ENCODE measurements at places on chromosomes 12 and 14.

GRCh38 chr14:103066399-103066798 is 9.1 kb upstream of the CDC42BPB start:
- DNase-seq = no peak

- DNase-seq = no peak
These were observed 1.5 kb upstream of the GPR65 start for GRCh38 chr14:88003425-88003824.

DNA sequence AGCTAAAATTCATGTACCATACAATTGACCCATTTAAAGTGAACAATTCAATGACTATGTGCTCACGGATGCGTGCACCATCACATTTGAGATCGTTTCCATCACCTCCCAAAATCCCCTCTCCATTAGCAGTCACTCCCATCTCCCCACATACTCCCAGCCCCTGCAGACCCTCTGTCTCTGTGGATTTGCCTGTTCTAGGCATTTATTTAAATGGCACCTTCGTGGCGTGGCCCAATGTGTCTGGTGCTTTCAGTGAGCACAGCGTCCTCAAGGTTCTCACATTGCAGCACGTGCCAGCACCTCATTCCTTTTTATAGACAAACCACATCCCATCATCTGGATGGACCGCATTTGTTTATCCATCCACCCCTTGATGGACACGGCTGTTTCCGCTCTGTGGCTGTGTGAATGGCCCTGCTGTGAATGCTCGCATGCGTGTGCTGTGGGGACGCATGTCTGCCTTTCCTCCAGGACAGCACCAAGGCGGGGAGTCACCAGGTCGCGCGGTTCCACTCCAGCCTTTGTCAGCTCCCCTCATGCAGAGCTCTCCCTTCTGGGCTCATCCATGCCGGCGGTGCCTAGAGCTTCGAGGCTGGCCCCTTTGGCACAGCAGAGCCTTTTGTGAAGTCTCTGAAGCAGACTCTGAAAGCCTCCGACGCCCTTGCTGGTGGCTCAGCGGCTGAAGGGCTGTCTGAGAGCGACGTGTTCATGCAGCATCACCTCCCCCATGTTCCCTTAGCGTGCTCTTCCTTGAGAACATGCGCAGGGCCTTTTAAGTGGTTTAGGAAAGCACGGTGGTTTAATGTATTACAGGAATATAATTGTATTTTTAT is 184.4 kb downstream of the KIF26A start:
- no peak for DNase-seq

DNA sequence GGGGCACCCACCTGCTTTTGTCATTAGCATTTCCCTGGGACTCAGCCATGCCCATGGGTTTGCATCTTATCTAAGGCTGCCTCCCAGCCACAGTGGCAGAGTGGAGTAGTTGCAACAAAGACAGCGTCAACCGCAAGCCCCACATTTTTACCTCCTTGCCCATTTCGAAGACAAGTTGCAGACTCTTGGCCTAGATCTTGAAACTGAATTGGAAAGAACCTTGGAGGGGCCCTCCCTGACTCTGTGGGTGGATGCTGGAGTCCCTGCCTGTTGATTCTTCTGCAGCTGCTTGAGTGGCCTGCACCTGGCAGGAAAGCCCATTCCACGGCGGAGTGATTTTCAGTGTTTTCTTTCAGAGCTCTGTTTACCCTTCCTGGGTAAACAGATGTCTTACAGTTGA is 309.0 kb downstream of the VRK1 start:
- no peak for DNase-seq

- DNase-seq = no peak
These were observed 253.3 kb downstream of the ATXN7L3B start for GRCh38 chr12:74790931-74791330.

DNA sequence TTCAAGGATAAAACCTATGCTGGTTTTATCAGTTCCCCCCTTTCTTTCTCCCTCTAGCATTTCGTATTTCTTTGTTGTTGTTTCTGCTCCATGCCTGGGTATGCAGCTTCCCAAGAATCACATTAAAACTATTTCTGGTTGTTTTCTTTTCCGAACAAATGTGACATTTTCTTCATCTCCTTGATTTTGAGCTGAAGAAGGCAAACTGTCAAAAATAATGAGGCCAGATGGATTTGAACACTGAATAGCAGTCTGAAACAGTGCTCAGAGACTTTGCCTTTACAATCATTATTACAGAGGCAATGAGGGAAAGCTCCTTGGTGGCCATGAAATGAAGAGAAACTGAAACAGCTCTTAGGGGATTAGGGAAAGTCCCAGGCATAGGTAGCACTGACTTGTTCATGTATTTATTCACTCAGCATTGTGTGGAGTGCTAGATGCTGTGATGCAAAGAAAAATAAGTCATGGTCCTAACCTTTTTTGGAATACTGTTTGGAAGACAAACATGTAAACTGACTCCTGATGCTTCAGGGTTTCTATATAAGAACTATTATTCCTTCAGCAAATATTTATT is 319.5 kb downstream of the FUT8 start:
- no peak for DNase-seq

GRCh38 chr12:2344885-2345284 is 292.1 kb downstream of the CACNA1C start:
- DNase-seq = no peak

DNA sequence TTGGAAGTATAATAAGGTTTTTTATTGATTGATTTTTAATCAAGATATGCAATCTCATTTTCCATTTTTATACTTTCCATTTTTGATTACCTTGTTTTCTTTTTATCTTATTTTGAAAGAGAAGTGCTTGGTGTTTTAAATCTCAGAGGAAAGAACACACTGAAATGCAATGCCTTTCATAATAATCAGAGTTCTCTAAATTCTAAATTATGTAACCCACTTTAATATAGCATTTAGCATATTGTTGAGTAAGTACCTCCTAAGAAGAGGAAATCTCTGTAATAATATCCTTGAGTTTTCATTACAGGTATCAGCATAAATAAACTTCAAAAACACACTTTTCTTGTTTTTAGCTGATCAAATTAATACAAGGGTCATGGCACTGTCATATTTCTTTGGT is 96.9 kb downstream of the GTF2A1 start:
- no peak for DNase-seq

- DNase-seq = no peak
These were observed 11.2 kb upstream of the HOXC13 start for GRCh38 chr12:53927220-53928029.

GRCh38 chr14:84566109-84566508 is 963.8 kb upstream of the FLRT2 start:
- DNase-seq = no peak

DNA sequence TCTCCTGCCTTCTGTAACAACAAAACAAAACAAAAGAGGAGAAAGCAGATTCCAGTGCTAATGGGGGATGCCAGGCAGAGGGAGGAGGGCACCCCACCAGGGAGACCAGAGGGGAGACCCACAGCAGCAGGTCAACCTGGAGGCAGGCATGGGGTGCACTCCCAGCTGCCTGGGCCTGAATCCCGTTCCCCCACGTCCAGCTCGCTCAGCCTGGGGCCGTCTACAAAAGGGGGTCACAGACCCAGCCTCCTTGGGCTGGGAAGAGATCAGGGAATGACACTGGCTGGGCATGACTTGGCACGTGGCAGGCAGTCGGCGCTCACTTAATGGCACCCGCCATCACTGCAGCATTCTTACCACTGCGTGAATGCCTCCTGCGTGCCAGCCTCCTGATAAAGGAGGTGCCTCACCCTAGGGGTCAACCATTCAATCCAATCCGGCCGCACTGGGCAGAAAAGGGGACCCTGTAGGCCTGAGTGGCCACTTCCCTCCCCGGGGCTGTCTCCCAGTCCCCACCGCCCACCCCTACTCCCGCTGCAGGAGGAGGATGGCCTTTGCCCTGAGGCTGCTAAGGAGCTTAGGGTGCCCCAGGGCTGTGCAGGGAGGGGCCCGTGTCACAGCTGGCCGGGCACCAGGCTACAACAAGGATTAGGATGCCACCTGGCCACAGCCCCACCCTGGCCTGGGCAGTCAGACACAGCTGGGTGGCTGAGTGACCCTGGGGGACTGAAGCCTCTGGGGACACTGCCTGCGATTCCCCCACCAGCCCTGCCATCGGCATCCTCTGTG is 87.5 kb downstream of the NCOR2 start:
- no peak for DNase-seq

DNA sequence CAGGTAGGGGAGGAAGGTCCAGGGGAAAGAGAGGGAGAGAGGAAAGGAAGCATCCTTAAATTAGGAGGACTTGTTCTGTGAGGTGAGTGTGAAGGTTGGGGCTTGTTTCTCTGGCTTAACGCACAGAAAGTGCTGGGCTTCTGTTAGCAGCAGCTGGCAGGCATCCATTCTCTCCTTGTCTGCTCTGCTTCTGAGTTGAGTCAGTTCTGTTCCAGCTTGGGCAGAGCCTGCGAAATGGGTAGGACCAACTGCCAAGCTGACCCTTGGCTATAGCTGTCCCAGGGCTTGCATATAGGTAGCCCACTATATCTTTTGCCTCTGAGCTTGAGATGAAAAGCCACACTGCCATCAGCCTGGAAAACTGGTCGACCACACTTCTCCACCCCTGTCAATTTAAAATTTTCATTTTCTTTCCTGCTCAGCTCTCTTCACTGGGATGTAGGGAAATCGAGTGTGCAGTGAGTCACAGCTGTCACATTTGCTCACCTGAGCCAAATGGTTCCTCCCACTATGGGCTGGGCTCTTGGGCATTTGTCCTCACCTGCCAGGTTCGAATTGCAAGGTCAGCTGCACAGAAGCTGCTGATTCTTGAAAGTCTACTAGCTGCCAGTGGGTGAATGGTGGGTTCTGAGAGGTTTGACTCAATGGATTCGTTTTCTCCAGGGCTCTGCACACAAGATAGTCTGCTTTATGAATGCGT is 256.4 kb upstream of the PWP1 start:
- no peak for DNase-seq

GRCh38 chr14:101120641-101121507 is 217.4 kb upstream of the RTL1 start:
- peak; percentile 45 for DNase-seq

- DNase-seq = no peak
These were observed 14.6 kb downstream of the CDKN1B start for GRCh38 chr12:12731785-12732184.

DNA sequence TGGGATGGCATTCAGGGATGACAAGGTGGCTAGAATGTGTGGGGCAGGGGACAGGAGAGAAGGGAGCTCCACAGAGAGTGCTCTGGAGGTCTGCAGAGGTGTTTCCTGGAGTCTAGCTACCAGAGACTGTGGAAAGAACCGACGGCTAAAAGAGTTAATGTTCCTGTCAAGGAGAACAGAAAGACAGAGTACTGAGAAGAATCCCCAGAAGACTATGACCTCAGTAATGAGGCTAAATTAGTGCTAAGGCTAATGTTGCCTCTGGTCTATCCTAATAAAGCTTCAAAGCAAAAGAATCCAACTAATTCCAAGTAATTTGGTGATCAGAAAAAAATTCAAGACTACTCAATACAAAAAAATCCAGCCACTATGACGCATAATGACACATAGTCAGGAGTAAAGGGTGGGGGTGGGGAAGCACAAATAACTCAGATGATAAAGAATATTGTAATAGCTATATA is 44.7 kb downstream of the FERMT2 start:
- DNase-seq = no peak

GRCh38 chr12:58894040-58894439 is 26.3 kb downstream of the LRIG3 start:
- DNase-seq = no peak

DNA sequence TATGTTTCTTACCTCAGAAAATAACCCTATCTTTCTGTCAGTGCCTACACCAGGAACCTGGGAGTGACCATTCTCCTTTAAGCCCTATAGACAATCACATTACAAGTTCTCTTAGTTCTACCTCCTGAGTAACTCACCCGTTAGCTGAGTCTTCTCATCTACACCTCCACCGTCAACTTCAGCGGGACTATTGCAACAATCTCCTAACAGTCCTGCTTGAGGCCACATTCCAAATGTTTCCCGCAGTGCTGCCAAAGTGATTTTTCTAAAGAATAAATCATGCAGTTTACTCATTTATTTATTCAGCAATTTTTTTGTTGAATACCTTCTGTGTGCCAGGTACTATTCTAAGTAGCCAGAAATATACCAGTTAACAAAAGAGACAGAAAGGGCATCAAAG is 285.0 kb upstream of the GRIP1 start:
- no peak for DNase-seq

DNA sequence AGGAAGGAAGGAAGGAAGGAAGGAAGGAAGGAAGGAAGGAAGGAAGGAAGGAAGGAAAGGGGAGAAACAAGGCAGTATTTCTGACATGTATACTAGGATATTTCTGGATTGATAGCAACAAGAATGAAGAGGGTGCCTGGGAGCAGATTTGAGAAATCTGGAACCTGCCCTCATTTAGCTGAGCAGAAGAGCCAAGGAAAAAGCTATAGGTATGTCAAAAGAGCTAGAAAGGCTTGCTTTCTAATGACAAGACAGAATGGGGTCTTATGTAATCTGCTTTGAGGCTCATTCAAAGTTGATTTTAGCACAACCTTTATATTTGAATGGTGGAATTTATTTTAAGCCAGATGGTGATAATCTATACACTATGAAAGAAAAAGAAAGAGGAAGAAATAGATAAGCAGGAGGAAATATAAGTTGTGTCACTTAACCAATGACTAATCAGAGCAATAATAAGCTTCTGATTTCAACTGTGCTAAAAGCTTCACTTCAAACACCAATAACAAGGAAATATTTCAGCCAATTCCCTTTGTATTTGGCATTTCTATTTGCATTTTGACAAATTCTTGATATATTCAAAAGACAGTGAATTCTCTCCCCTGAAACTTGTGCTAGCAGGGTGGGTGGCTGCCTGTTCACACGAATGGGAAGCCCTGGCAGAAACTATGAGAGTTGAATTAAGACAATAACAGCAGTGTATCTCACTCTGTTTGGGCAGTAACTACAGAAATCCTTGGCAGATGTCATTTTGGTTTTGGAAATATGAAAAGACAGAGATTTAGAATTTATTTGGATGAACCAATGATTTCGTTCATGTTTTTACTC is 76.3 kb upstream of the FLRT2 start:
- no peak for DNase-seq

DNA sequence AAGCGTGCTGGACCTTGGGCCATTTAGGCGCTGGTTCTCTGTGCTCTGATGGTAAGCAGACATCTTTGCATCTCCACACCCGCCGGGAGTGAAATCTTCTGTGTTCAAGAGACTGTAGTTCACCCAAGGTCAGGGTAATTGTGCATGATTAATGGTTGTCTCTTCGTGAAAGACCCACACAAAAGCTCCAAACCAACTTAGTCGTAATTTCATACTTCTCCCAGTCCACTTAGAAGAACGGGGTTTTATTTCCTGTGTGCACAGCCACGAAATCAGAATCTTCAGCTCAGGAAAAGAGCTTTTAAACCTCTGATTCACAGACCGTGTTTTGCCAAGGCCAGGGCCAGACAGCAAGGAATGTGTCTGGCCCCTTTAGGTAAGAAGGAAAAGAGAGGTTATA is 640.9 kb downstream of the MED13L start:
- no peak for DNase-seq

DNA sequence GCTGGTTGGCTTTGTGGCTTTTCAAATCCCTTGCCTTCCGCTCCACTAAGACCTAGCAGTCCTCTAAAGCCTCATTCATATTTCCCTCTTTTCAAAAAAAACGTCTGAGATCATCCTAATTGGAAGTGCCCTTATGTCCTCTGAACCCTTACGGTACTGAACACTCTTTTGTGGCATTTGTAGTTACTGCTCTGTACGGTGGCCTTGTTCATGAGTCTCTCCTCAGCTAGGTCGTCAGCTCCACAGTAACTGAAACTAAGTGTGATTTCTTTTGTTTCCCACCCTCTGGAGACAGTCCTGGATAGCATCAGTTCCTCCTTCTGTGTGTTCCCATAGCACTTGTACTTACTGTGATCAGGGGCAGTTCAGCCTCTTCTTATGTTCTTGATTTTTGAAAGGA is 49.7 kb downstream of the DAAM1 start:
- no peak for DNase-seq

GRCh38 chr14:105484069-105484996 is 2.4 kb upstream of the CRIP1 start:
- no peak for DNase-seq

- no peak for DNase-seq
These were observed 93.9 kb upstream of the RASSF8 start for GRCh38 chr12:25864306-25865276.
